Left lung (tissue), 14 donors: ENCODE measurements at places on chromosomes 2 and 18. TPM values are rescaled to one million over a fixed set of nuclear protein-coding genes. Genes with fewer than 3 reads are reported as not detected.

DNA sequence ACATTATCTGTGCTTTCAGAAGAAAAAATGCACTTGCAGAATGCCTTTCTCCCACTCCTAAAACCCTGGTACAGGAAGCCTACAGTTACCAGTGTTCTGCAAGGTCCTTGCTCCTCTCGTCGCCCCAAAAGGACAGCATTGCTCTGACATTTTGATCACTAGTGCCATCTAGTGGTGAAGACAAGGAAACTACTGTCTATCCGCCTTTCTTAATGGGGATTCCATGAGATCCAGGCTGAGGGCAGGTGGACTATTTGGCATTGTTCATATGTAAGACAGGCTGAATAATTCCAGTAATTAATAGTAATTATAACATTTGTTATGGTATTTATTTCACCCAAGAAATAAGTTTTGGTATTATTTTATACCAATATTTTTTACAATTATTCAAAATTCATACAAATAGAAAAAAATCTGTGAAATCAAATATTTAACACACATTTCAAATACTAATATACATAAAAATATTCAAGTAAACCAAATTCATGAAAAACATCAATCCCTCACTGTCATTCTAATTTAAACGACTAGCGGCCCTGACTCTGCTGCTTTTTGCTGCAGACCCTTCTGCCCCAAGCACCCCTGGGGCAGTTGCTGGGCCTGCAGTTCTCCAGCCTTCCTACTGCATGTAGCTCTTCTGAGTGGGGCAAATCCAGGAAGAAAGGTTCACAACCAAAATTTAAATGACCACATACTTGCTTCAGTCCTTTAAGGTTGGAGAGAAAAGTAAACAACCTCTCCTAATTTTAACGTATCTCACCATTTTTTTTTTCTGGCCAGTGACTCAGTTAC lies 19.0 kb downstream of the TPGS2 start:
- no peak overlapping the region for H3K27ac ChIP-seq
- peaks cover 57% of the 10 kb centered on the region for H3K36me3 ChIP-seq
- H3K4me3 ChIP-seq = no peak overlapping the region
- H3K4me1 ChIP-seq = no peaks in the 10 kb centered on the region

DNA sequence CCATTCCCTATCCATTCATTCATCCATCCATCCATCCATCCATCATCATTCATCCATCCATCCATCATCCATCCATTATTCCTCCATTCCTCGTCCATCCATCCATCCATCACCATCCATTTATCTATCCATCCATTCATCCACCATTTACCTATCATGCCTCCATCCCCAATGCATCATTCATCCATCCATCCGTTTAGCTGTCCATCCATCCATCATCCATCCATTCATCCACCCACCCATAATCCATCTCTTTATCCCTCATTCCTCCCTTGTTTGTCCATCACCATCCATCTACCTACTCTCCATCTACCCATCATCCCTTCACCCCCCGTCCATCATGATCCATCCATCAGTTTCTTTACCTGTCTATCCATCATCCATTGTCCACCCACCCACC lies 13.6 kb downstream of the NFATC1 start:
- H3K4me3 ChIP-seq = no peak overlapping the region
- H3K36me3 ChIP-seq = peaks cover 30% of the 10 kb centered on the region
- H3K4me1 ChIP-seq = no peaks in the 10 kb centered on the region

GRCh38 chr18:7733642-7734041 lies 166.5 kb downstream of the PTPRM start:
- no peak overlapping the region for H3K27ac ChIP-seq
- no peak for DNase-seq
- no peaks in the 10 kb centered on the region for H3K27me3 ChIP-seq
- H3K4me3 ChIP-seq = no peak overlapping the region
- H3K4me1 ChIP-seq = no peaks in the 10 kb centered on the region

DNA sequence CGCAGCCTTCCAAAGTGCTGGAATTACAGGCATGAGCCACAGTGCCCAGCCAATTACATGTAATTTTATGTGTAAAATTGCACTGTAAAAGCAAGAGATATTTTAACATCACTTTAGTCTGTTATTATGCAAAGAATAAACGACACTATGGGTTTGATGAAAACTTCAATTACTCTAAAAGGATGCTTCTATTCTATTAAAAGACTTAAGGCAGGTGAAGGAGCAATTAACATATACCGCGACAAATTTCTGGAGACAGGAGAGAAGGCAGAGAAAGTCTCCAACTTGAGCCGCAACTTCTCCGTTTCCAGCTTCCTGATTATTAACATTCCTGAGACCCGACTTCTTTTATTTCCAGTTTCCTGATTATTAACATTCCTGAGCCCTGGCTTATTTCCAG lies 53.7 kb downstream of the FAM210A start:
- no peak overlapping the region for H3K27ac ChIP-seq
- no peaks in the 10 kb centered on the region for H3K36me3 ChIP-seq
- no peaks in the 10 kb centered on the region for H3K27me3 ChIP-seq

- no peaks in the 10 kb centered on the region for H3K4me1 ChIP-seq
- no peaks in the 10 kb centered on the region for H3K36me3 ChIP-seq
- no peak for DNase-seq
- no peak overlapping the region for H3K4me3 ChIP-seq
These were observed 1328.7 kb upstream of the NXPH2 start for GRCh38 chr2:140108706-140109475.

GRCh38 chr18:73979742-73980141 lies 167.9 kb downstream of the FBXO15 start:
- no peak for DNase-seq
- H3K36me3 ChIP-seq = no peaks in the 10 kb centered on the region
- no peak overlapping the region for H3K4me3 ChIP-seq
- H3K4me1 ChIP-seq = no peaks in the 10 kb centered on the region
- H3K27me3 ChIP-seq = no peaks in the 10 kb centered on the region
- H3K27ac ChIP-seq = no peak overlapping the region

GALNT5 gene
- total RNA-seq = 59.4 TPM

SDC1 gene
- 278 TPM for total RNA-seq

CD226 gene
- 4.6 TPM for total RNA-seq

MC4R gene
- 0.17 TPM for total RNA-seq

TMEM150A gene
- total RNA-seq = 28.2 TPM

FAHD2B gene
- 8.2 TPM for total RNA-seq
